ENCODE measurements at places on chromosomes 5 and 9. TPM values are rescaled to one million over a fixed set of nuclear protein-coding genes. Genes with fewer than 3 reads are reported as not detected.
A peak's percentile ranks its signal among the peaks of the same experiment; 100 is the strongest.

The SPATA6L gene
- total RNA-seq, result 16.3 TPM

DNA sequence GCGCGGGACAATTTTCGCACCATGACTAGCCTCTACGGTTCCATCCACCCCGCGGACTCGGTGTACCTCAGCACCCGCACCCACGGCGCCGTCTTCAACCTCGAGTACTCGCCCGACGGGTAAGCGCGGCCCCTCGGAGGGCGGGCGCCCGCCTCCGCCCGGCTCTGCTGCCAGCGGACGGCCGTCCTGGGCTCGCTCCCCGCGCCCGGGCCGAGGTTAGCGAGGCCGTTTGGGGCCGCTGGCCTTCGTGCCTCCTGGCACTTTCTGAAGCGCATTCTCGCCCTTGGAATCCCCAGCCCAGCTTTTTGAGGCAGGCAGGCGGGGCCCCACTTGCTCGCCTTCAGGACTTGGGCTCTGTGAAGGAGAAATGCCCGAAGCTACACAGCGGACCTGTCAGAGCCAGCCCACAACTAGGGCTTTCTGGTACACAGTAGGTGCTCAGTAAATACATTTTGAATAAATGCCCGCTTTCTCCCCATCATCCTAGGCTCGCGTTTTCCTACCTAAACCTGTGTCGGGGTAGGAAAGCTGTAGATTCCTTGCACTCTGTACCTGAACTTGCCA, 772 bp downstream of the DCAF10 start:
- H3K4me3 ChIP-seq, result peak overlapping the region; percentile 92
- peaks cover 32% of the 10 kb centered on the region for H3K4me1 ChIP-seq
- no peaks in the 10 kb centered on the region for H3K36me3 ChIP-seq

- H3K27me3 ChIP-seq, result no peaks in the 10 kb centered on the region
- H3K4me3 ChIP-seq, result no peak overlapping the region
- H3K27ac ChIP-seq, result peak overlapping the region; percentile 54
- DNase-seq, result no peak
Measured at GRCh38 chr9:83449166-83449565, 89.0 kb downstream of the FRMD3 start.

The SLC1A1 gene
- total RNA-seq, result 31.4 TPM

The OBP2B gene
- total RNA-seq, result not detected

- H3K36me3 ChIP-seq, result no peaks in the 10 kb centered on the region
- no peak for DNase-seq
- no peaks in the 10 kb centered on the region for H3K4me1 ChIP-seq
- H3K27ac ChIP-seq, result no peak overlapping the region
- H3K4me3 ChIP-seq, result no peak overlapping the region
- H3K27me3 ChIP-seq, result no peaks in the 10 kb centered on the region
Measured at GRCh38 chr9:93378276-93378675, 73.2 kb upstream of the FAM120A start.

- peak; percentile 45 for DNase-seq
- no peaks in the 10 kb centered on the region for H3K27me3 ChIP-seq
- H3K27ac ChIP-seq, result peak overlapping the region; percentile 18
- no peak overlapping the region for H3K4me3 ChIP-seq
Measured at GRCh38 chr9:115591584-115591984, 473.6 kb upstream of the TNC start.

The IFNA4 gene
- total RNA-seq, result not detected

The CEL gene
- 1.4 TPM for total RNA-seq

GRCh38 chr5:31767335-31768031, 128.6 kb downstream of the PDZD2 start:
- H3K27me3 ChIP-seq, result peaks cover 7% of the 10 kb centered on the region
- DNase-seq, result no peak
- no peaks in the 10 kb centered on the region for H3K36me3 ChIP-seq
- H3K4me1 ChIP-seq, result peaks cover 12% of the 10 kb centered on the region
- no peak overlapping the region for H3K27ac ChIP-seq

DNA sequence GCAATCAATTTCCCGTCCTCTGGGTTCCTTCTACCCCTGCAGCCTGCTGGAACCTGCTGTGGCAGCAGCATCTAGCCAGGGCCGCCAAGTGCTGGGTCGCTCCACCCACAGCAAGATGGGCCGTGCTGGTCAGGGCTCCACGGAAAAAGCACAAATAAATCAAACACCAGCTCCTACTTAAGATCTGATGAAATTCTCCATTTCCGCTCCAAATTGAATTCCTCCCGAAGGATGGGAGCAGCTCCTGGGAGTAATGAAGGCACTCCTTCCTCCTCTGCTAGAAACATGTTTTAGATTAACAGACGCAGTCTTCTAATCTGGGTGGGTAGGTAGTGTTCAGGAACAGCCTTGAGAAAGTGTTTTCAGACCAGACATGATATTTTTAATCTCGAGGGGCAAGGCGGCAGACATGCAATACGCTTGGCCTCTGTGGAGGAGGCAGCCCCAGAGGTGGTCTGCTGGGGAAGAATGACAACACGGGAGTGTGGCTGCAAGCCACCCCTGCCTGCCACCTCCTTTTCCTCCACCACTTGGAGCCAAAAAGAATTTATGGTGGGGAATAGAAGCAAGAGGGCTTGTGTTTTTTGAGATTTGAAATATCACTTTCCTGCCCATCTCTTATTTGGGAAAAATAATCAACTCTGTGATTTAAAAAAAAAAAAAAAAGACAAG, 194.1 kb downstream of the AOPEP start:
- peak overlapping the region; percentile 83 for H3K27ac ChIP-seq
- H3K4me1 ChIP-seq, result peaks cover 54% of the 10 kb centered on the region
- no peak overlapping the region for H3K4me3 ChIP-seq
- no peaks in the 10 kb centered on the region for H3K36me3 ChIP-seq
- peak; percentile 68 for DNase-seq

DNA sequence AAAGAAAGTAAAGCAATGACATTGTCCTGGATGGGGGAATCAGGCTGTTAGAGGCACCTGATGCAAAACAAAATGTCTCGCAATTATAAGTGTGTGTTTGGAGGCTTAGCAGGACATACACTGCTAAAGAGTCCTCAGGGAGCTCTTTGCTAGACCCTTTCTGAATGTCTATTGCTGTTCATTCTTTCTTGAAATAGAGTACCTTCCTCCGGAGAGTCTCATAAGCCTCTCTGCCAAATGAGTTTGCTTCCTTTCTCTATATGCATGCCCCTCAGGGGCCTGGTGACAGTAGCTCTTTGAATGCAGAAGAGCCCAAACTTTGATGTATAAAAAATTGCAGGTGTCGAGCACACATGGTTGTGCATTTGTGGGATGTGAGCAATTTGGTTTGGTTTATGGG, 26.4 kb upstream of the ADAMTSL1 start:
- H3K36me3 ChIP-seq, result no peaks in the 10 kb centered on the region
- no peak for DNase-seq
- H3K4me1 ChIP-seq, result no peaks in the 10 kb centered on the region
- no peak overlapping the region for H3K4me3 ChIP-seq

GRCh38 chr5:14756478-14756877, 92.0 kb downstream of the OTULIN start:
- no peak for DNase-seq
- H3K27me3 ChIP-seq, result no peaks in the 10 kb centered on the region
- no peak overlapping the region for H3K4me3 ChIP-seq

- H3K27ac ChIP-seq, result no peak overlapping the region
- no peaks in the 10 kb centered on the region for H3K36me3 ChIP-seq
- no peaks in the 10 kb centered on the region for H3K4me1 ChIP-seq
- DNase-seq, result no peak
Measured at GRCh38 chr5:74503-75109, 17.4 kb upstream of the PLEKHG4B start.

The IL5 gene
- total RNA-seq, result not detected

The KIF12 gene
- 4.8 TPM for total RNA-seq

DNA sequence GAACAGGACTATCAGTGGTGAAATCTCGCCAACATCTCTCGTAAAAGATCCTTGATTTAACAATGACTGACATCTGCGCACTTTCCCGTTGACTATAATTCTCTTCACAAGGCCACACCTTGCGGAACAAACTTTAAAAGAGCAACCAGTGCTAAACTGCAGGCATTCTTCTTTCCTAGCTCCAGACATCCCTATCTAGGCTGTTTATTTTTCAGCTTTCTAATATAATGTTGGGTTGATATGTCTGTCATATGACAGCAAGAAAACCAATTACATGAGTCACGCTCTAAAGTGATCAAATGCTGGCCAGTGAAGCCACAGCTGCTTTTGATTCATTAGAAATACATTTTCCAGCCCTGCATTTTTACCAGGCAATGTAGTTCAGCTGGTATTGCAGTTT, 162.5 kb downstream of the ELAVL2 start:
- H3K27ac ChIP-seq, result no peak overlapping the region
- no peaks in the 10 kb centered on the region for H3K27me3 ChIP-seq
- no peak overlapping the region for H3K4me3 ChIP-seq
- DNase-seq, result no peak

- H3K27me3 ChIP-seq, result no peaks in the 10 kb centered on the region
- no peaks in the 10 kb centered on the region for H3K36me3 ChIP-seq
Measured at GRCh38 chr5:124728331-124728967, 18.0 kb downstream of the ZNF608 start.

DNA sequence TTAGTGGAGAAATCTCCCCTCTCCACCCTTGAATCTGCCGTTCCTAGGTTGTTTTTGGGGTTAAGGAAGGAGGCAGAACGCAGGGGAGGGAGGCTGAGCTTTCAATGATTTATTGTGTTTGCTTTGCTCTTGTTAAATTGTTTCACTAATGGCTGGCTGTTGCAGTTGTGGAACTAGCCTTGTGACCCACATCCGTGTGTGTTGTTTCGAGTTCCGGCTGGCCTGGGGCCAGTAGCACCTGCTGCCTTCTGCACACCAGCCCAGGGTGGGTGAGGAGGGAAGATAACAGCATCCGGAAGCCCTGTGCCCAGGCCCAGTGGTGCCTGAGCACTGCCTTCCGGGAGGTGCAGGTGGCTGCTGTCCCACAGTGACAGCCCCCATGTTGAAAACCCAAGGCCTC, 3.6 kb downstream of the ERGIC1 start:
- H3K4me1 ChIP-seq, result peaks cover 62% of the 10 kb centered on the region
- peaks cover 7% of the 10 kb centered on the region for H3K36me3 ChIP-seq
- peak; percentile 93 for DNase-seq
- peak overlapping the region; percentile 25 for H3K4me3 ChIP-seq
- H3K27ac ChIP-seq, result peak overlapping the region; percentile 73
- no peaks in the 10 kb centered on the region for H3K27me3 ChIP-seq

- no peak for DNase-seq
- H3K27ac ChIP-seq, result no peak overlapping the region
- H3K4me1 ChIP-seq, result no peaks in the 10 kb centered on the region
- H3K4me3 ChIP-seq, result no peak overlapping the region
- no peaks in the 10 kb centered on the region for H3K36me3 ChIP-seq
Measured at GRCh38 chr5:118467103-118467502, 521.2 kb downstream of the DTWD2 start.

DNA sequence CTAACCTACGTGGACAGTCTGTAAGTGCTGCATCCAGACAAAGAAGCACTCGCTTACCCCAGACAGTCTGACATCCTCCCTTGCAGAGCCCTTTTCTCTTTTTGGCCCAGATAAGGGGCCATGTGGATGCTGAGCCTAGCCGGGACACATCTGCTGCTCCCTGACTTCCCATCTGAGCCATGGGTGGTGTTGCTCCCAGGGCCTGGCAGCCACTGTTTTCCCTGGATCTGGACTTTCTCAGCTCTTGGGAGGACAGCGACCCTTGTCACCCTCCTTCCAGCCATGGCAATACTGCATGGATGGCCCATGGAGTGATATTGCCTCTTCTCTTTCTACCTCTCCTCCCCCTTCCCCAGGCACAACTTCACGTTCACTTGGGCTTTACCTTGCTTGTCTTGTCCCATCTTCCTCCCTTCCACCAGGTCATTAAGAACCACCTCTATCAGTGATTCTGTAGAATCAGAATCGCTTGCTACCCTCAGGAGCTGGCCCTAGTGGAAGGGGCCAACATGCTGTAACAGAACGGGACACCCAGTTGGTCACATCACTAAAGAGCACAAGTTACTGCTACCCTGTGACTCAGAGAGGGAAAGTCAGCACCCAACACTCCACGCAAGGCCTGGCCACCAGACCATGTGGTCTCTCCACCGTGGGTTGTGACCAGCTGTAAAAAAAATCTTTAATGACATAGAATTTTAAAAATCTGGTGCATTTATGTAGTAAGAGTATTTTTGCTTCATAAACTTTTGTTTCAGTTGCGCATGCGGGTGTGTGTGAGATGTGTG, 4.4 kb downstream of the NEURL1B start:
- peaks cover 9% of the 10 kb centered on the region for H3K36me3 ChIP-seq
- peaks cover 10% of the 10 kb centered on the region for H3K27me3 ChIP-seq

The OR1Q1 gene
- not detected for total RNA-seq

The BSPRY gene
- 8.4 TPM for total RNA-seq

Data from lower lobe of right lung (tissue), 2 donors.